HFFc6 (cell line): ENCODE measurements at places on chromosomes 2 and 18. TPM values are rescaled to one million over a fixed set of nuclear protein-coding genes. Genes with fewer than 3 reads are reported as not detected.
A peak's percentile ranks its signal among the peaks of the same experiment; 100 is the strongest.

DNA sequence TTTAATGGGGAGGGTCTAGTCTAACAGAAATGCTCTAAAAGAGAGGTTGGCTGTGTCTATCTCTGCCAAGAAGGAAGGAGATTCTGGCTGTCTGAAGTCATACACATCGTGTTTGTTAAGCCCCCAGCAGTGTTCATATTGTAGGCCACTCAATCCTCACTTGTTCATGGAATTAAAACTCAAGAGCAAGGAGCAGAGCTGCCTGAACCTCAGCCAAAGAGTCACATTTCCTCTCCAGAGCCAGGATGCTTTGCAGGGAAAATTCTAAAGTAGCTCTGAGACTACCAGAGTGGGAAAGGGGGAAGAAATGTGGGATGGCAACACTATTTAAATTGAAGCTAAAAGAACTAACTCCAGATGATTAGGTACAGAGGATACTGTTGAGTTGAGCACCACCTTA is 190.7 kb upstream of the CXCR4 start:
- no peaks in the 10 kb centered on the region for H3K4me1 ChIP-seq
- peaks cover 2% of the 10 kb centered on the region for H3K27me3 ChIP-seq
- H3K4me3 ChIP-seq: no peak overlapping the region
- no peak overlapping the region for H3K27ac ChIP-seq
- no peak for DNase-seq

- no peak overlapping the region for H3K27ac ChIP-seq
- H3K36me3 ChIP-seq: no peaks in the 10 kb centered on the region
- no peak overlapping the region for H3K4me3 ChIP-seq
Measured at GRCh38 chr18:53004798-53005197, 664.8 kb downstream of the DCC start.

DNA sequence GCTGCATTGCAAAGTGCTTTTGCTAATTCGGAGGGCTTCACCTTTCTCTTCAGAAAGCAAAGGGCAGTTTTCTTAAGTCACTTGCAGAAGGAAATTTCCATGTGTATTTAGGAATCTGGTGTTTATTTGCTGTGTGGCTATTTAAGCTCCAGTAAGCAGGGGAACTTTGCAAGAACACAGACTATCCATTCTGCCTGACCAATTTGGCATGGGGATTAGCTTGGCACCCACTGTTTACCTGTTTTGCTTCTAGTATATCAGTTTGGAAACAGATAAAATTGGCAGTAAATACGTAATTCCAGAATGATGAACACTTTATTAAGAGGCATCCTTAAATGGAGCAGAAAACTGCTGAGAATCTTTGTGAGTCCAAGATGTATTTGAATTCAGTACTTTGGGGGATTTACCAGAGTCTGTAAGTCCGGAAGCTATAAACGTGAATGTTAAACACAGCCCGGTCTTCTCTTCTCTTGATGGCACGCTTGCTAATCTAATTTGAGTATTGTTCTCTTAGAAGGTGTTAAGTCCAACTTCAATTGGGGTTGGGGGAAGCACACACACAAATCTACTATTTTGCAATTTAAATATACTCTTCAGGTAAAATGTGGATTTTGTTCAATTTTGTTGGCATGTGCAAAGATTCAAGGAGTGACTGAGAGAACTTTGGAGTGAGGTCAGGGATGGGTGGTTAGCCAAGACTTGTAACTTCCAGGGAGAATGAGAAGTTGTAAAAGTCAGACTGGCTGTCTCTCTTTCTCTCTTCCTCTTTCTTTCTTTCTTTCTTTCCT is 650 bp downstream of the ACKR3 start:
- H3K4me3 ChIP-seq: no peak overlapping the region
- H3K4me1 ChIP-seq: no peaks in the 10 kb centered on the region; the same call in 1 of the 2 replicates
- peaks cover 26% of the 10 kb centered on the region; the same call in 1 of the 2 replicates for H3K27me3 ChIP-seq
- DNase-seq: no peak
- H3K27ac ChIP-seq: no peak overlapping the region

DNA sequence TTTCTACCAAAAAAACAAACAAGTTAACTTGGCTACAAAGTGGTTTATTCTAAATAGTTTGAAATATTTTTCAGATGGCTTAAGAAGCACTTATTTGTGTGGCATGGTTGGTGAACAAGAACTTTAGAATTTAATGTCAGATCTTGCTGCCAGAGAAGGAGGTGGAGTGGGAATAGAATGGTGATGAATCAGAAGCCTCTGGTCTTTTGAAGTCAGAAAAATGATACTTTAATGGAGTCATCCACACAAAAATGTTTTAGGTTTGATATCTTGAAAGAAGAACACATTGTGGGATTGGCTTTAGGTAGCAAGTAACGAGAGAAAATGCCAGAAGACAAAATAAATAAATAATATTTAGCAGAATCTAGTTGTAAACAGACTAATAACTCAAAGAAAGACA is 243.1 kb upstream of the FANCL start:
- H3K4me1 ChIP-seq: peaks cover 26% of the 10 kb centered on the region; the same call in 1 of the 2 replicates
- peaks cover 6% of the 10 kb centered on the region; the same call in 1 of the 2 replicates for H3K36me3 ChIP-seq
- H3K27ac ChIP-seq: no peak overlapping the region; the same call in 1 of the 2 replicates

DNA sequence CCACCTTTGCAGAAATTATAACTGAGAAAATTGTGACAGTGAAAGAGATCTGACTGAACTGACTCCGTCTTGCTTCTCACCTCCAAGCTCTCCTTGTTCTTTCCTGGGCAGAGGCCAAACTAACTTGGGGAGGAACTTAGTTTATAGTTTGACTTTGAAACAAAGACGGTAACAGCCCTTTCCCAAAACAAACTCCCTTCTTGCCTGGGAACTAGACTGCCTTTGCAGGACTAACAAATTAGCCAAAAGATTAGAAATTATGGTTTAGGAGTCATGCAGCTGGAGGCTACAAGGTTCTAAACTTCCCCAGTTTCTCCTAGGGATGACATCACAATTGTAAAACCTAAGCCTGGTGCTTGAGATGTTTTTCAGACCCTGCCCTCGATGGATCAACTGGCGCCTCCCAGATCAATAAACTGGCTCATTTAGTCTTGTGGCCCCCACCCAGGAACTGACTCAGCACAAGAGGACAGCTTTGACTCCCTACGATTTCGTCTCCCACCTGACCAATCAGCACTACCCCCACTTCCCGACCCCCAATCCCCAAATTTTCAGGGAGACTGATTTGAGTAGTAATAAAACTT is 137.7 kb downstream of the ALPK2 start:
- H3K27ac ChIP-seq: no peak overlapping the region
- no peak overlapping the region for H3K4me3 ChIP-seq
- no peak for DNase-seq
- H3K4me1 ChIP-seq: peaks cover 9% of the 10 kb centered on the region
- H3K27me3 ChIP-seq: peaks cover 3% of the 10 kb centered on the region; the same call in 1 of the 2 replicates

DNA sequence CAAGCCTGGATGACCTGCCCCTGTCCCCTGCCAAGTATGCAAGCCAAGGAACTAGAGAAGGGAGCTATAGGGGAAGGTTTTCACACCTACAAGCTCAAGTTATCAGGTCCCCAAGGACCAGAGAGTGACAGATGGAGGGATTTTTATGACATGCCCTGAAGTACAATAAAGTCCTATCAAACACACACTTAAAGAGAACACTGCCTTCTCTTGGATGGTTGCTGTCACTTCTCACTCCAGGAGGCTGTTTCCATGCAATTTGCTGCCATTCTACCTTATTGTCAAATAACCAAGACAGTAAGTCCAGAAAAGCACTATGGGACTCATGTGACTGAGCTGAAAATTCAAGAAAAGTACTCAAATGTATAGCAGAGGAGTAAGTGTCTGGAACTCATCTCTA is 76.6 kb upstream of the DDX18 start:
- no peak for DNase-seq
- H3K27me3 ChIP-seq: peaks cover 2% of the 10 kb centered on the region; the same call in 1 of the 2 replicates
- H3K27ac ChIP-seq: no peak overlapping the region

DNA sequence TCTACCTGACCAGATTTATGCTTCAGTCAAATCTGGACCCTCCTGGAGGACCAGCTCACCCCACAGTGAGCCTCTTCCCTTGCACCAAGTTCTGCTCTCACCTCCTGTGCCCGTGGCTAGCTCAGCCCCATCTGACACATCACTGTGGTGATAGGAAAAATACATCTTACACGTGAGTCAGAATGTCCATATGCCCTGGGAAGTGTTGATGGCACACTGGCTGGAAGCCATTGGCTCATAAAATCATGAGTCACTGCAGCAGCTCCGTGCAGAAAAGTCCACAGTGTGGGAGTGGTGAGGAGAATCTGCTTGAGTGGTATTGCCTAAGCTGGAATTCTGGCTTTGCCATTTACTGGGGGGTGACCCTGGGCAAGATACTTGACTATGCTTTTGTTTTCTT is 42.6 kb upstream of the RAPGEF4 start:
- DNase-seq: peak; percentile 99
- peak overlapping the region; percentile 83 for H3K27ac ChIP-seq
- H3K4me3 ChIP-seq: peak overlapping the region; percentile 61
- H3K36me3 ChIP-seq: peaks cover 20% of the 10 kb centered on the region

DNA sequence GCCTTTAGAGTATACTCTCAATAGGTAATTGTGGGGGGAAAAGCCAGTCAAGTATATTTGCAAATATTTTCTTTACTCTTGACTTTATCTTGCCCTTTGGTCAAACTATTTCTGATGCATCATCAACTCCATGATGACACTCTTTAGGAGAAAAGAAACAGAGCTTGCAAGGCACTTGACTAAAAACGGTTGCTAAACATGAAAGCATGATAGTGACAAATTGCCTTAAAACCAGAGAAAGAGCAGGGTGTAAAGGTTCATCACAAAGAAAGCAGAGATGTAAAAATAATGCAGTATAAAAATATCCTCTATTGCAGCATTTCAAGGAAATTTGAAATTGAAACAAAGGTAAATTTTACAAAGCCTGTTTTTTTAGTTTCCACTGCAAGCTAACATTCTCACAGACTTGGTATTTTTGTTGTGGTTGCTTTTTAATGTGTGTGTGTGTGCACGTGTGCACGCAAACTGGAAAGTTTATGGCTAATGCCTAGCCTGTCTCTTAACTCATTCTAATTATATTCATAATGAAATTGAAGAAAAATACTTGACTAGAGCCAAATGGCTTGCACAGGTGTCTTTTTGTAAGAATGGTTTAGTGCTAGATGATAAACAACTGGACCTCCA is 503.6 kb downstream of the ARHGAP15 start:
- H3K4me3 ChIP-seq: no peak overlapping the region
- no peaks in the 10 kb centered on the region; the same call in 1 of the 2 replicates for H3K4me1 ChIP-seq
- no peak overlapping the region for H3K27ac ChIP-seq

GRCh38 chr2:85437488-85438200 is 19.1 kb downstream of the SH2D6 start:
- H3K27ac ChIP-seq: peak overlapping the region; percentile 82
- H3K4me1 ChIP-seq: peaks cover 15% of the 10 kb centered on the region
- peak overlapping the region; percentile 65 for H3K4me3 ChIP-seq
- H3K36me3 ChIP-seq: no peaks in the 10 kb centered on the region
- H3K27me3 ChIP-seq: peaks cover 2% of the 10 kb centered on the region

DNA sequence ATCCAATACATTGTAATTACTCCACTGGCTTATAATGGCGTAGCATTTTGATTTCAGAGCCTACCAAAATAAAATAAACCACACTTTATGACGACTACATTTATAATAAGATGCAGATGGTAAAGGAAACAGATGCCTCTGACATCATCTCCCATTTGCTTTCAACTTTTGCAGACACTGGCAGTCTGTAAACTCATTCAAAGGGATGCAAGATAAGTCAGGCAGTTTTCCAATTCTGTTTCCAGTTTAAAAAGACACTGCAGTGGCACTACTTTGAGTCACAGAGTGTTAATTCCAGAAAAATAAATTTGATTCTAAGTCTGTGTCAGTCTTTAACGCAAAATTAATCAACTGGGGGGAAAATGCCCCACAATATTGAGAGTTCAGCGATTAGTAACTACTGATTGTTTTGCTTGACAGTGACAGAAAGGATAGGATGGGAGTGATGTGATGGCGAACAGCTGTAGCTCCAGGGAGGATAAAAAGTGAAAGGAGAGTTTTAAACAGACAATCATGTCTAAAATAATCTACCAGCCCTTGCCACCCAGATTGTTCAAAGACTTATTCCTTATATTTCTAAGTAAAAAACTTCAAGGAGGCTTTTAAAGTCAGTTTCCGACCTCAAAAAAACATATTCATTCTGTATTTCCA is 6.7 kb downstream of the DSEL start:
- H3K27ac ChIP-seq: peak overlapping the region; percentile 68
- H3K27me3 ChIP-seq: no peaks in the 10 kb centered on the region
- peaks cover 73% of the 10 kb centered on the region for H3K36me3 ChIP-seq
- no peak for DNase-seq
- H3K4me1 ChIP-seq: peaks cover 59% of the 10 kb centered on the region
- H3K4me3 ChIP-seq: peak overlapping the region; percentile 50

DNA sequence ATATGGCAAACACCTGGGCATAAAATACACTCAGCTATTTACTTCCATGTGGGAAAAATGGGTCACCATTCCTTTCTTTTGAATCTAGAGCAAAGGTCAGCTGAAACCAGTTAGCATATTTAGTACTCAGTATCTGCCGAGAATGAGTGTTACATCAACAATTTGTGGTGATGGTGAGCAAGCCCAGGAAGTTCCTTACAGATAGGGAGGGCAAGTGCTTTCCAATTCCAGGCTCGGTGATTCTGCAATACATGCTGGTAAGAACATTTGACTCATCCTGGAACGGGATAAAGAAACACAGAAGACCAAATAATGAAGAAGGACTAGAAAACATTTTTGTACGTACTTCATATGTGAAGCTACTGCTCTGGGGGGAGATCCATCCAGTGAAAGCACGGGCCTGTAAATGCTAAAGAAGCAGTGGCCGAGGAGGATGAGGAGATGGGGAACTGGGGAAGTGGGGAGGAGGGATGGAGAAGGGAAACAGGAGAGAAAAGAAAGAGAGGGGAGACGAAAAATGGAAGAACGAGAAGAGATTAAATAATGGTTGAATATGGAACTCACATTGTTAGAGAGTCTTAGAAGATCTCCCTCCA is 251.9 kb downstream of the TTC32 start:
- peaks cover 2% of the 10 kb centered on the region for H3K27me3 ChIP-seq
- peak overlapping the region; percentile 30 for H3K4me3 ChIP-seq
- peaks cover 33% of the 10 kb centered on the region for H3K4me1 ChIP-seq
- H3K27ac ChIP-seq: peak overlapping the region; percentile 72
- DNase-seq: peak; percentile 97

The UGT1A6 gene
- total RNA-seq: not detected in 3 replicates

The FASTKD2 gene
- total RNA-seq: 23.6 to 26.1 TPM (median 26.0 TPM) in 3 replicates

The KCNG2 gene
- not detected in 3 replicates for total RNA-seq

The APLF gene
- 1.2 to 1.6 TPM (median 1.6 TPM) in 3 replicates for total RNA-seq
